Ammon's horn (tissue), 1 donor: ENCODE measurements at places on chromosomes 4 and X.

- DNase-seq = no peak
Measured at GRCh38 chr4:76747563-76747962, 150.4 kb downstream of the SOWAHB start.

DNA sequence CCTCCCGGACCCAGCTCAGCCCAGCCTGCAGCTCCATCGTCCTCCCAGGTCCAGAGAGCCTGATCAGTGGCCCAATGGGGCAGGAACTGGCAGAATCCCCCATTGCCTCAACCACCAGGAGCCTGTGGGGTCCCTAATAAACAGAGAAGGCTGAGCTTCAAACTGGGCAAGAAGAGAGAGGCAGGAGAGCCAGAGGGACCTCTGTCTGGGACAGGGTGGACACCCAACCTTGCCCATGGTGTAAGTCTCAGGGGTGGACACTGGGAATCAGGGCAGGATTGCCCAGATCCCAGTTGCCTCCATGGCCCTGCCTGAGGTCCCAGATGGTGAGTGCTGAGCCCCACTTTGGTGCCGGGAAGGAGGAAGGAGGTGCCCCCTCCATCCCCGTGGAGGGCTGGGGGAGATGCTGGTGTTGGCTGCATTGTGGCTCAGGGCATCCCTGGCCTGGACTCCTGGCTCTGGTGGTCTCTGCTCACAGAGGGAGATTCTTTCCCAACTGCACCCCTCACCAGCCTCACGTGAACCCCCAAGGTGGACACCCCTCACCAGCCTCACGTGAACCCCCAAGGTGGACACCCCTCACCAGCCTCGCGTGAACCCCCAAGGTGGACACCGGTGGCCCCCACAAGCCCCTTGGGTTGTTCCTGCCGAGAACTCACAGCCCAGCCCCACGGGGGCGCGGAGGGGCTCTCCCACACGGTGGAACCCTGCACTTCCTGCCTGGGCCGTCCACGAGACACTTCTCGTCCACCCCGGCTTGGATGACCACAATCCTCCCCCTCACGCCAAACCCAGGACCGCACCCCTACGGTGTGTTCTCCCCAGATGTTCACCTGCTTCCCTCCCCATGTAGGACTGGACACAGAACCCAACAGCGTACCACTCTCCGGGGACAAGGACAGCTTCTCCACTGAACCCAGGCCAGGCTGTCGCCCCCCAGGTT is 5.4 kb downstream of the CPLX1 start:
- DNase-seq = no peak

DNA sequence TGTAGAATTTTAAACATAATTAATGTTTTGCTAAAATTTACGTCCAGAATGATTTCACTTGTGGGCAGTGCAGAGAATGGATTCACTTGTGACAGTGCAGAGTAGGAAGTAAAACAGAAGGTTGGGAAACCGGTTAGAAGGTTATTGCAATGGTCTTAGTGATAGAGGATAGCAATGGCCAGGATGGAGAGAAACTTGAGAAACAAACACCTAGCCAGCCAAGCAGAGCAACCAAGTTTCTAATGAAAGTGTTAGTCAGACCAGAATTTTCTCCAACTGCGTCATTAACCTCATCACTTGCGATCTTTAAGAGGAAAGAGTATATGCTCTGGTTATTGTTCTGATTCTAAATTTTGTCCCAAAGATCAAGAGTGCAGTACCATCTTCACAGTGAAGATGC is 50.0 kb upstream of the TBC1D9 start:
- no peak for DNase-seq

DNA sequence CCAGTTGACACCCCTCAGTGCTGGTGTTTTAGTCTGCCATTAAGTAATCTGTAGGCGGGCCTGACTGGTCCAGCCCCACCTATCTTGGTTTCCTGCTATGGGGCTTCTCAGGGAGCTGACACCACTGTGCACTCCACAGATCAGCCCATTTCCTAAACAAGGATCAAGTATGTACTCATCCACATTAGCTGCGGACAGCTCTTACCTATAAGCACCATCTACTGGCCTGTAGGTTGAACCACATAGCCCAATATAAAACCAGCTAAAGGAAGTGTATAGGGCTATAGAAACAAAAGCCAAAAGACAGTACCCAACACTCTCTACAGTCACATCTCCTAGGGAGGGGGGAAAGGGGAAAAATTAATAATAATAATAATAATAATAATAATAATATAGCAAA is 353.5 kb upstream of the CXorf51B start:
- no peak for DNase-seq

DNA sequence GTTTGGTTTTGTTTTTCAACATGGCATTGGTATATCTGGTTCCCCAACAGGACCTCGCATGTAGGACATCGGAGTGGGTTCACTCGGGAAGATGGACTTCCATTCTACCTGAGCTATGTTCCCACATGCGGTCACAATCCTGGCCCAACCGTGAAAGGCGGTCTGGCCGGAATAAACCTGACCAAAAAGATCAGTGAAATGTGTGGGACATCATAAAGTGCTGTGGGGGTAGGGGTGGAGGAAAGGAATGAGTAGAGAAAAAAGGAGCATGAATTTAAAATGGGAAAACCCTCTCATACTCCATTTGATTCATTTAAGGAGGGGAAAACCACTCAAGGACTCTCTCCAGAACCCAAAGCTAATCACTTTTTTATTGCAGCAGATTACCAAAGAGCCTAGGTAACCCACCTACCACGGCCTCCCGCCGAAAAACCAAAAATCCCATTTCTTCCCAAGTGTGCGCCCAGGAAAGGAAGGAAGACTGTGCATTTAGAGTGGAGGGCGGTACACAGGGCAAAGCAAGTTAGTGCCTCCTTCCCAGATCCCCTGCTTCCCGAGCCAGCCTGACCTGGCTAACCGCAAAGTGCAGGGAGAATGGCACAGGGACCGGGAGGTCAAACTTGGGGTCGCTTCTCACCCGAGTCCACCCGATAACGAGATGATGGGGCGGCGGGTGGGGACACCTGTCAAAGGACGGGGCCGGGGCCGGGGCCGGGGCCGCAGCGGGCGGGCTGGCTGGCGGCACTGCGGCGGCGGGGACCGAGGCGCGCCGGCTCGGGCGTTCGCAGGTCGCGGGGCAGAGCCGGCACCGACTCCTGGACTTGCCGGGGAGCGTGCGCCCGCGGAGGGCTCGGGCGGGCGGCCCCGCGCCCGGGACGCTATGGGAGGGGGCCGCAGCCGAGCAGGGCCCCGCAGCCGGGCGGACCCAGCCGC is 669 bp downstream of the TMEM150C start:
- DNase-seq = no peak

DNA sequence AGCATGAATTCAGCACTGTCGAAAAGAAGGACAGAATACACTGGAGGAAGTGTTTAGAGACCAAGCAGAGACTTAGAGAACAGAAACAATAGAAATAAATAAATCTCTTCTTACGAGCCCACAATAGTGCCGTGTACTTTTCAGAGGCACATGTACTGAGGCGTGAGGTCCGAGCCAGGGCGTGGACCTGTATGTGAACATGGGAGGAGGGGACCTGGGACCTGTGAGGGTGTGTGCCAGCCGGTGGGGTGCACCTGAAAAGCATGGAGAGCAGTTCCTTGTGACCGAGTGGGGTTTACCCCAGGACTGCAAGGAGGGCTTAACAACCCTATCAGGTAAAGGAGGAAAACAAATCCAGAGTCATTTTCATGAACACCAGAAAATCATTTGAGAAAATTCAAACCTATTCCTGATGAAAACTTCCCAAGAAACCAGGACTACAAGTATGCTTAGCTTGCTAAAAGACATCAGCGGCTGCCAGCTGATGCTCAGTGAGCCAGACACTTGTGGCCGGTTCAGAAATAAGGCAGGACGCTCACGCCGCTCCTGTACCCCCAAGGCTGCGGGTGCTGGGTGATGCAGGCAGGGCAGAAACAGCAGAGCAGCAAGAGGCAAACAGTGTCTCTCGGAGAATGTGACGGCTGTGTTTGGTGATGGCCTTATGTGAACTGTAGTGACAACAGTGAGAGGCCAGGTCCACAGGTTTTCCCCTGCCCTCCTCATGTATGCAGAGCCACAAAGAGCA is 37.1 kb downstream of the NELFA start:
- DNase-seq = no peak

GRCh38 chr4:77706717-77707116 is 101.1 kb downstream of the CXCL13 start:
- no peak for DNase-seq

DNA sequence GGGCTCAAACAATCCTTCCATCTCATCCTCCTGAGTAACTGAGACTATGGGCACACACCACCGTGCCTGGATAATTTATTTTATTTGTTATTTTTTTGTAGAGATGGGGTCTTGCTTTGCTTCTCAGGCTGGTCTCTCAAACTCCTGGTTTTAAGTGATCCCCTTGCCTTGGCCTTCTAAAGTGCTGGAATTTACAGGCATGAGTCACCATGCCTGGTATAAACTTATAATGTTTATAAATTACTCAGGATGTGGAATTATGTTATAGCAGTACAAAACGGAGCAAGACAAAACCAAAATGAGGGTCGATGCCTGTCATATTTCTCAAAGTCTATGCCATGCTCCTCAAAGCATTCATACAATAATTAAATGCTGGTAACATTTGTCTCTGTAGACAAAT is 29.8 kb upstream of the TEX13C start:
- DNase-seq = no peak

DNA sequence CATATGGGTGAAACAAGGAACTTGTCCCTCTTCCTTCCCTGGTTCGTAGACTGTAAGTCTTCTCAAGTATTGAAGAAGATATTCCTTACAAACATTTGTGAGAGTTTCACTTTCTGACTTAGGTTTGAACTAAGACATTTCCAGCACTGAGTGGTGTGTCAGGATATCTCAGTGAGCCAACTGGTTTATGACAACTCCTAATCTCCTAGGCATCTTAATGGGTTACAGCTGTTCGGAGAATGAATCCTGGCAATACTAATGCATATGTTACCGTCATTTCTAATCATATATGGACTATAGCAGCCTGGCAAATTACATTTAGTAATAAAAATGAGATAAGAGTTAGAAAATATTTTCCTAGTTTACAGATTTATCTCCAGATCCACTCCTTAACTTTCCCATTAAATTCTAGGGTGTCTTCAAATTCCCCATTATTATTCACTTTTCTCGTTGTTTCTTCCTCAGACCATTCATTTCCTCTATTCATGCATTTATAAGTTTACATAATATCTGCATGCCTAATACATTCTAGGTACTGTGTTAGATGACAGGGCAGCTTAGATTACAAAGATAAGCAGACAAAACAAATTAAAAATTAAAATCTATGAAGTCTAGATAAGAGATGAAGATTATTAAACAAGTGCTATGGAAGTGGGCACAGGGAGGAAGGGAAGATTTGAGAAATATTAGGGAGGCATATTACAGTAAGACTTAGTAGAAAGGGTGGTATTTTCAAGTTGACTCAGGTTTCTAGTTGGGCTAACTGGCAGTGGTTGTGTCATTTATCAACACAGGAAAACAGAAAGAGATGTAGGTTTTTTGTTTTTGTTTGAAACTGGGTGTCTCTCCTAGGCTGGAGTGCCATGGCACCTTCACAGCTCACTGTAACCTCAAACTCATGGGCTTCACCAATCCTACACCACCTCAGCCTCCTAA is 173.9 kb downstream of the WDFY3 start:
- no peak for DNase-seq

GRCh38 chr4:76706581-76706980 is 191.4 kb downstream of the SOWAHB start:
- DNase-seq = no peak

GRCh38 chrX:103254171-103254824 is 657 bp downstream of the TCEAL8 start:
- peak; percentile 54 for DNase-seq

DNA sequence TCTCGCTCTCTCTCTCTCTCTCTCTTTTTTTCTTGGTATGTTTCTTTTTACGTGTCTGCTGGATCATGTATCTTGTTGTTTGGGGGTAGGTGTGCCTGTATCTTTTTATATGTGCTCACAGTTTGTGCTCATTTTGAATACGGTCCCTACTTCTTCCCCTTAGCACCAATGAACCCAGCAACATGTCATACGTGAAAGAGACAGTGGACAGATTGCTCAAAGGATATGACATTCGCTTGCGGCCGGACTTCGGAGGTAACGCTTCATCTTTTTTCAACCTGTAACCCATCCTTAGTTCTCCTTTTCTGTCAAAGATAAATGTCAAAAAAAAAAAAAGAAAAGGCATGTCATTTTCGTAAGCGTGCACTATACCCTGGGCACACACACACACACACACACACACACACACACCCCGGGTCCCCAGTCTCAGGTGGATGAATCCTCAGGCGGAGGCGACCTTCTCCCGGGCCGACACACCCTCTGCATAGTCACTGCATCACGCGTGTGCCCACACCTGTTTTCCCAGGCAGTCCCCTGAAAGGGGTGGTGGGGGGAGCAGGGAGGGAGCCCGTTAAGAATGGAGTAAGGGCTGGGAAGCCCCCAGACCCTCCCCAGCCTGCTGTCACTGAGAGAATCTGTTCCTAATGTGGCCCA is 511 bp downstream of the GABRB1 start:
- peak; percentile 20 for DNase-seq

DNA sequence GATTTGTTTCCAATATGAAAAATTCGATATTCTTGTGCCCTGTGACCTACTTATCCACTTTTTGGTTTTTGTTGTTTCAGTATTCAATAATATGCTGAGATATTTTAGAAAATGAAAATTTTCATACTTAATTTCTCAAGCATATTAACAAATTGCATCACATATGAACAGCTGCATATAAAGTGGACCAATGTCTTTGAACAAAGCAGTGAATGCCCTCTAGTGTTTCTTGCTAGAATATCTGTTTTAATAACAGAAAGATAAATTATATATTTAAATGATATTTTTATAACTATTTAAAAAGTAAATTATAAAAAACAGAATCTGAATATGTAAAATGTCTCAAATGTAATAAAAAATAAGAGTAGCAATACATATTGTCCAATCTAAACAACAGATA is 31.7 kb upstream of the INTU start:
- DNase-seq = no peak

GRCh38 chr4:140266958-140267568 is 106.4 kb upstream of the SCOC start:
- no peak for DNase-seq

DNA sequence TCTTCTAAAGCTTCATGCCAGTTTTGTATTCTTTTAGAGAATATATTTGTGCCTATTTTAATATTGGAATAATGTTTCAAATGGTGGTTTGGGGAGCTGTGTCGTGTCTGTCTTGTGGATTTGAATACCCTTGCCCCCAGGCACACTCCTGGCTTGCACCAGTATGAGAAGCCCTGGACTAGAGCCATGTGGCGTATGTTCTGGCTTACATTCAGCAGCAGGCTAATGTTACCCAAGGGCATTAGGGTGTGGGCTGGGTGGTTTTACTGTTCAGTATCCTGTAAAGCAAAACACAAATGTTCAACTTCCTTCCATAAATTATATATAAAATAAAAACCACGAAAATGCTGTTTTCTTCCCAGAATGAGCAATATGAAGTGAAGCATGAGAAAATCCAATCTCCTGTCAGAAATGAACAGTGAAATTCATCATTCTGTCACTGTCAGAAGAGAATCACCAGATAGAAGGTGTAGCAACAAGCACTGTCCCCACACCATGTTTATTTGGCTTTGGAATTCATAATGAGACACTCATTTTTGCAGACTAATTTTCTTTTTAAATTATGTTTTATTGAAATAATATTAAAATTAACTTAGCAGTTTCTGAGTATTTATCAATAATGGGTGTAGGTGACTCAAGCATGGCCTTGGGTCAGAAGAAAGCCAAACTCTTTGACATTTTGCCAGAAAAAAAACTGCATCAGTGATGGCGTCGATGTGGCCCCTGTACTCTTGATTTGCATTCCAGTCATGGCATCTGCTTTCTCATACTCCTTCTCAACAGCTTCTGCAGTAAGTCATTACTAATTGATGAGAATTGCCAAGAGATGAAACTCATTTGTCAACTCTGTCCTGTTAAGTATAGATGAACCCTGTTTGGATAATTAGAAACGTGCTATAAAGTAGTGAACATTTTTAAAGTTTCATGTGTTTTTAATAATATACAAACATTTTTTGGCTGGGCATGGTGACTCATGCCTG is 43.8 kb downstream of the WWC2 start:
- no peak for DNase-seq
